ENCODE measurements at places on chromosomes 2 and 18. TPM values are rescaled to one million over a fixed set of nuclear protein-coding genes. Genes with fewer than 3 reads are reported as not detected.

The NT5DC4 gene
- polyA plus RNA-seq, result not detected

The DQX1 gene
- polyA plus RNA-seq, result 0.17 TPM

DNA sequence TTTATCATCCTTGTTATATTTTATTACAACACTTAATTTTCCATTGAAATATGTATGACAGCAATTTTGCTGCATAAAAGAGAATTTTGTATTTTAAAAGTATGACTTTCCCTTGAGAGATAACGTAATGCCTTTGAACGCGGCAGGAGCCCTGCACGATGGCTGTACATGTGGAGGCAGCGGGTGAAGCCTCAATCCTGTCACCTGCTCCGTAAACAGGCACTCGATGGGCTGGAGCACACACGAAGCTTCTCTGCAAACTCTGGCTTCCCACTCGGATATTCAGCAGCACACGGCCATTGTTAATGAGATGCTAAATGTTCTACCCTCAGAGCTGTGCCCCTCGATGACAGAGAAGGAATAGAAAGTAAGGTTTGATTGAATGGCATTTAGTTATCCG lies 184.4 kb downstream of the RTP5 start:
- no peak for DNase-seq

GRCh38 chr2:25165992-25166875 lies 2.1 kb downstream of the POMC start:
- no peak for DNase-seq

DNA sequence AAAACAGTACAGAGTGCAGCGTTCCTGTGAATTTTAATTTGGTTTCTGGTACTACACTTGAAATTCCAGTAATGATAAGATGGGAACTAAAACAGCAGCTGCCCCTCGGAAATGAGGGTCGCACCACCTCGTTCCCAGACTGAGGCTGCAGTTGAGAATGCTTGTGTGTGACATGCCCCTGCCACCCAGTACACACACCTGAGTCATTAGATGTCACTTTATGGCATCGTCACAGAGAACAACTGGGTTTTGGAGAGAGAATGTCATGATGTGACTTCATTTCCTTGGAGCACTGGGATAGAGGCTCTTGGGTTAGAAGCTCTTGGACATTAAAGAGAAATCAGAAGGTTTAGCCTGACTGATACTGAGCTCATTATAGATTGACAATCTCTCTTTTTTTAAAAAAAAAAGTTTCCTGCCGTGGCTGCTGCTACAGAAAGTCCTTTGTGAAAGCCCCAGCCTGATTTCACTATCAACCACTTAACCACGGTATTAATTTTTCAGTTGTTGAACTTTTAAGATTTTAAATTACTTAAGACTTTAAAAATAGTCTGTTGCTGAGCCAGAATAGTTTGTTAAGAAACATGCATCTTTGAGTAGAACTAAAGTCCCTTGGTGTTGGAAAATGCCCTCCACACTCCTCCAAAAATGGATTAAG lies 24.5 kb downstream of the BCL2L11 start:
- no peak for DNase-seq

DNA sequence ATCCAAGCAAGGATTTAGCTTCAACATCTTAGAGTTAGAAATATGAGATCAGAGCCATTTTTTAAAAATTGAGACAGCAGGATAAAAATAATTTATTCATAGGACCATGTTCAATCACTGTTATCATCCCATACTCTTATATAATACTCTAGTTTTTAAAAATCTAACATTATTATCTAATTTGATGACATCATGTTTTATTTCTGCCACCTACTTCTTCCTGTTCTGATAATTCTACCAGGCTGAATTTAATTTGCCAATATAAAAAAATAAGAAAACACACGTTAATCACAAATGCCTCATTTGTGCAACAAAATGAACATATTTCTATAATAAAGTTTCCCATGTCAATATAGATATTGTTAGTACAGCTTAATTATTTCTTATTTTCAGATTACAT lies 621.7 kb downstream of the KCNJ3 start:
- DNase-seq, result no peak

DNA sequence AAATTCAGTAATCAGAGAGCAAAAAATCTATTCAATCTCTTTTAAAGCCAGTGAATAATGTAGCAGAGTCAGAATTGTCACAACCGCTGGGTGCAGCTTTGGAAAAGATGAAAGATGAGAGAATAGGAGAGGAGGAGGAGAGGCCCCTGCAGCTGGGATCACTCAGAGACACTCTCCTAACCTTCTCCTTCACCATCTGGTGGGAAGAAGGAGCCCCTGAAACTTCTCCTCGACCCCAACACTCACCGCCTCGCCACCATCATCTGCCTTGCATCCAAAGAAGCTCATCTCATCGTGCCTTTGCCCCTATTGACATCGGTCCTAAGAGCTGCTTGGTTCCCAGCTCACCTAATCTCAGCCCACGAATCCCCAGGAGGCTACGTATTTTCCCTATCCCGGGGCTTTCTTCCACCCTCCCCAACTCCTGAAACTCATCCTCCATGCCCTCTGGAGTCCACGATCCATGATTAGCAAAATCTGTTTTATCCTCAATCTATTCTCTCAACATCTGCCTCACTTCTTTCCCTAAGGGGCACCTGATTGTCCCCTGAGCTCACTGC lies 58.5 kb downstream of the PKDCC start:
- DNase-seq, result no peak

GRCh38 chr2:109084341-109084740 lies 44.7 kb upstream of the SH3RF3 start:
- DNase-seq, result no peak

- DNase-seq, result no peak
These were observed 37.3 kb downstream of the RNU4ATAC start for GRCh38 chr2:121567957-121568409.

GRCh38 chr2:216689397-216689796 lies 6.0 kb downstream of the IGFBP5 start:
- no peak for DNase-seq

GRCh38 chr18:49360582-49360981 lies 99.9 kb downstream of the DYM start:
- no peak for DNase-seq

Measured in right lung (tissue), 10 donors.